T-helper 22 cell (primary cell): ENCODE measurements at places on chromosomes 1 and 21.

DNA sequence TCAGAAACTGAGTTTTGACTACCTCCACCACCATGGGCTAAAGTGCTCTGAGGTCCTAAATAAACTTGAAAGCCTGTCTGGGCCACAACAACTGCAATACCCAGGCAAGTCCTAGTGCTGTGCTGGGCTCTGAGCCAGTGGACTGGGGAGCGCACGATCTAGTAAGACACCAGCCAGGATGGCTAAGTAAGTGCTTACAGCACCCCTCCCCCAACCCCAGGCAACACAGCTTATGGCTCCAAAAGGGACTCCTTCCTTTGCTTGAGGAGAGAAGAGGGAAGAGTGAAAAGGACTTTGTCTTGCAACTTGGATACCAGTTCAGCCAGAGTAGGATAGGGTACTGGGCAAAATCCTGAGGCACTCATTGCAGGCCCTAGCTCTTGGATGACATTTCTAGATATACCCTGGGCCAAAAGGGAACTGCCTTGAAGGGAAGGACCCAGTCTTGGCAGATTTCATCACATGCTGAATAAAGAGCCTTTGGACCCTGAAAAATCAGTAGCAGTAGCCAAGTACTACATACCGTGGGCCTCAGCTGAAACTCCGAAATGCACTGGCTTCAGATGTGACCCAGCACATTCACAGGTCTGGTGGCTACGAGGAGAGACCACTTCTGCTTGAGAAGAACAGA lies 1.6 kb downstream of the C1orf105 start:
- DNase-seq: no peak

GRCh38 chr21:42022906-42023305 lies 12.7 kb upstream of the ZBTB21 start:
- no peak for DNase-seq

DNA sequence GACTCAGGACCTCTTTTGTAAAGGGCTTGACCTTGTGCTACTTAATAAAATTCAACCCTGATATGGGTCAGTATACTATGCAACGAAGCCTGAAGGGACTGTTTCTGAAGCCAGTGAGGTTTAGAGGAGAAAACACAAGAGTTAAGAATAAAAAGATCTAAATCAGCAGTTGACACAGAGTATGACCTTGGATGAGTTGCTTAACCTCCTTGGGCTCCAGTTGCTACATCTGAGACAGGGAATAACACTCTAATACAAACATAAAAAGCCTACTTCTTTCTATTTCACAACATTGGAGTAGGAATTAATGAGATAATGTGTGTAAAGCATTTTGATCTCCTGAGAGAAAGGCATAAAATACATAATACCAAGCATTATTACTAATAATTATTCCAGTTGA lies 882.4 kb upstream of the ADGRL2 start:
- no peak for DNase-seq

DNA sequence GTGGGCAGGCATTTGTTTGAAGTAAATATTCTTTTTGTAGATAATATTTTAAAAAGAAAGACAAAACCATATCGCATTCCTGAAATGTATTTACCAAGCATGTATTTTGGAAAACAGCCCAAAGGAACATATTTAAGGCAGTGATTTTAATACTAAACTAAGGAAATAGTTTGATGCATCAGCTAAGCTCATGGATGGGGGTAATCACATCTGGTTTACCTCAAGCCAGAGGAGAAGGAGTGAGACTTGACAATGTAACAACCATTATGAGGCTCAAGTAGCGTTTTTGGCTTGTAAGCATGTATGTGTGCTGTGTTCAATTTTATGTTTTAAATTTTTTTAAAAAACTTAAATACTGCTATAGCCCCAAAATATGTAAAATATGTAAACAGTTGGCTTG lies 390.5 kb downstream of the DISC1 start:
- DNase-seq: no peak

- DNase-seq: no peak
Observed at GRCh38 chr1:109637446-109637845, 17.8 kb downstream of the AMPD2 start.

GRCh38 chr1:221735999-221736398 lies 5.9 kb downstream of the DUSP10 start:
- no peak for DNase-seq

DNA sequence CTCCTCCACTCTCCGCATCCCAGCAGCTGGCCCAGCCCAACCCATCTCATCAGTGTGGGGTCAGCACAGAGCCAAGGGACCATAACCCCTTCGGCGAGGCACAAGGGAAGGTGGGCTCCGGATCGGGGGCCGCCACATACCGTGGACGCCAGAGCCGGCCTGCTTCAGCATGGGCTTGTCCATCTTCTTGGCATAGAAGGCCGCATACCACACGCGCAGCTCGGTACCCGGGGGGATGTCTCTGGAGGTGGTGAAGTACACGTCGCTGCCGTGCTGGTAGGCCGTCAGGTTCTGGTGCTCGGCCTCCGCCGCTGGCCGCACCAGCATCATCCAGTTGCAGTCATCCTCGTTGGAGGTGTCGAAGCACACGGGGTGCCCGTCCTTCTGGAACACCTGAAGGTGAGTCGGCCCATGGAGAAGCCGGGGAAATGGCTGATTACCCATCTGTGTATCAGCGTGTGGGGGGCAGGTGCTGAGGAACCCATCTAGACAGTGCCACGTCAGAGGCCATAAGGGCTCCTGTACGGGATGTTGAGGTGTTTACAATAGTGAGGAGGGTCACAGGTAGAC lies 24.6 kb downstream of the PRDM15 start:
- DNase-seq: no peak

- DNase-seq: no peak
Observed at GRCh38 chr1:93720956-93721626, 39.5 kb upstream of the BCAR3 start.

GRCh38 chr1:26996024-26996423 lies 2.5 kb downstream of the TRNP1 start:
- no peak for DNase-seq

DNA sequence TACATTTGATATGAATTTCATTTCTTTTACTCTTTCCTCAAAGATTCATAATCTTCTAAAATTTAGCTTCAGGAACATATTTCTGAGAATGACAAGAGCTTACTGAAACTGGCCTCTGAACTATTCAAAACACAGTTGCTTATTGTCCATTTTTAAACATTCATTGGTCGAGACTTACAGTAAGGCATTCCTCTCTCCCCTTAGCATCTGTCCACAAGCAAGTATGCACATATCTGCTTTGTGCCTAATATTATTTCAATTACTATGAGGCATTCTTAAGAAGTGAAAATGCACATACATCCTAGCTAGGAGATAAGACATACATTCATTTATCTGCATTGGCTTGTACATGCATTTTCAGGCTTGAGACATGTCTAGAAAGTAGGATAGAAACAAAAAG lies 488.7 kb downstream of the PTBP2 start:
- DNase-seq: no peak

DNA sequence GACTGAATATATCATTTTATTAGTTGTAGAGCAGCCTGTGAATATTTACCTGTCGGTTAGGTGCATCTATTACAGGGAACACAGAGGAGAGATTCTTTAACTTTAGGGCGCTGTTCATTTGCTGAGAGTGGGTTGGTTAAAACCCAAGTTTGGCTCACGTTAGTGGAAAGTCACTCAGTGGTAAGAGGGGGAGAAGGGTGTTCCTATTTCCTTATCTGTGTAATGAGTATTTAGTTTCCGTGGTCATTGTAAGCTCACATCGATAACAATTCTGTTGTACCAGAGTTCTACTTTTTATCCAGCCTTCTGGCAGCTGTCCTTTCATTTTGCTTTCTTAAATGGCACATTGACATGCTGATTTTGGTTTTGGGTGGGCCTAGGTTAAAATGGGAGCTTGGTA lies 773.2 kb upstream of the ADAMTS5 start:
- DNase-seq: no peak

DNA sequence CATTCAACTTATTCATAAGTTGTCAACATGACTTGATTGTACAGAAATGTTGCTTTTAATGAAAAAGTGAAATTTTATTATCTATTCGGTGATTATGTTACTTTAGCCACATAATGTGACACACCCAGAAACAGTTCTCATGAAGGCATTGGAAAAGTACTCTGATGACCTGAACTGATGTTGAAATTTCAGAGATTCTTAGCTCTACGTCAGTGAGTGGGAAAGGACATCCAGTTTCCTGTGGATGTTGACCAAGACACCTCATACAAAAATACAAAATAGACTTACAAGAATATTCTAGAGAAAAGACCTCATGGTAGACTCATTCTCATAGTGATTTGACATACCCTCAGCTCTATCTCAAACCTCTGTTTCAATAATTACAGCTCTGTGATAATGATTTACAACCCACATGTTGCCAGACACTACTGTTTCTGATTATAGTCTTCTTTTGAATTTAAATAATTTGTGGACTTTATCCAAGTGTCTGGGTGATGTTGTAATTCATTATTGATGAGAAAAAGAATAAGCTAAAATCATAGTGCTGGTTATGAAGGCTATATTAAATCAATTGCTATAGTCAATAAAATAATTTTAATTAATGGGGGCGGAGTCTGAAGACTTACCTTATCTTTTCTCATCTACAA lies 37.3 kb downstream of the KCNK2 start:
- DNase-seq: no peak

- no peak for DNase-seq
Observed at GRCh38 chr1:87501738-87502137, 173.1 kb downstream of the LMO4 start.

GRCh38 chr1:183720028-183720427 lies 66.9 kb upstream of the APOBEC4 start:
- DNase-seq: no peak

- DNase-seq: no peak
Observed at GRCh38 chr1:153032073-153032472, 1.1 kb downstream of the SPRR1B start.

- no peak for DNase-seq
Observed at GRCh38 chr1:38334930-38335592, 288.5 kb upstream of the POU3F1 start.

- DNase-seq: no peak
Observed at GRCh38 chr21:46153247-46154154, 1.9 kb downstream of the FTCD start.

DNA sequence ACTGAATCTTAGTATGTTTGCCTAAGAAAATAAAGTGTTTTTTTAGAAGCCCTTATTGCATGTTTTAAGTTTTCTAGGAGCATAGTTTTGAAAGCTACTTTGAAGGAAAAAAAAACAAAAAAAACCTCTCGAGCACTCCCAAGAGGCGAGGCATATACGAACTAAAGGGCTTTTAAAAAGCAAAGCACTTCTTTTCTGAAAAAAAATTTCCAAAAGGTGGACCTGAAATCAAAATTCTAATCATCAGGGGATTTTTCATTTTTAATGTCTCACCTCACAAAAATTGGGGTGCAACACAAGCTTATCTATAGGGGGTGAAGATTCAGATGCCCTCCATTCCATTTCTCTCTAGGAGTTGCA lies 594 bp downstream of the GLMN start:
- DNase-seq: no peak

DNA sequence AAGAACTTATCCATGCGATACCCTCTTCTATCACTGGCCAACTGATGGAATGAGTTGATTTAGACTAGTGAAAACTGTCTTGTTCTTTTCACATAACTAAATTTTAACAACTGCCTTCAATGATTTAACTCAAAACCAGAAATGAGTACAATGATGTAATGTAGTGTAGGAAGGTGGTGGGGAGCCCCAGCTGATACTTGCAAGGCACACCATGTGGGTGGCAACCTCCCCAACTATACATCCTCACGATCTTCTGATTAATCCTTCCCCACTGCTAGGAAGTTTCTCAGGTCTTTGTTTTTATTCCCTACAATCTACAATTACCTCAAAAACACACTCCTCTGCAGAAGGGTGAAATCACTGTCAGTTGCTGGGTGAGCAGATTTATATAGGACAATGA lies 100.7 kb downstream of the KCTD3 start:
- DNase-seq: no peak

DNA sequence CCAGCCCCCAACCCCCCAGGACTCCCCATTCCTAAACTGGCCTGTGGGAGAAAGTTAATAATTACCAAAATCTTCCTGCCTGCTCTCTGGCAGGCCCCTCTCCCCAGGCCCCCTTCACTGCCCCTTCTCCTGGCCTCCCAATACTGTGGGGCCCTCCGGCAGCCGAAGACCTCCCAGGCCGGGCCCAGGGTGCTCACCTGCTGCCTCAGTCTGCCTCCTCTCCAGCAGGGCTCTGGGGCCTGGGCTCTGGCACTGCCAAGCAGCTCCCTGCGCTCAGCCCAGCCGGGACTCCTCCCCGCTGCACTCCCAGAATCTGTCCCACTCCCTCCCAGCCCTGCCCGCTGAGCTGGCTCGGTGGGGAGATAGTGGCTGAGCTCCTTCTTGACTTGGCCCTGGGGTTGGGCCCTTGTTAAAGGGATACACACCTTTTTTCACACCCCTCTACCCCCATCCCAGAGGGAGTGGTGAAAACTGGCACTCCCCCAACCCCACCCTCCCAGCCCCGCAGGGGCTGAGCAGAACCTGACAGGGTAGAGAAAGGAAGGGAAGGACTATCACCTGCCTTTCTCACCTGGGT lies at the start of gene S100A16:
S100A16 (minus strand) TSS at position 383 of the 577 bp plus-strand sequence. CDS start 4,986 bp downstream, outside the sequence.
- no peak for DNase-seq

- DNase-seq: no peak
Observed at GRCh38 chr21:45147473-45148315, 73.3 kb downstream of the ADARB1 start.

- no peak for DNase-seq
Observed at GRCh38 chr1:114310695-114311271, 157.1 kb upstream of the SYT6 start.

- DNase-seq: no peak
Observed at GRCh38 chr1:205344066-205344928, 12.4 kb downstream of the KLHDC8A start.
